ENCODE measurements at places on chromosomes 11 and 22.

- DNase-seq: peak; percentile 70
These were observed 6.5 kb downstream of the ARSA start for GRCh38 chr22:50621356-50621880.

DNA sequence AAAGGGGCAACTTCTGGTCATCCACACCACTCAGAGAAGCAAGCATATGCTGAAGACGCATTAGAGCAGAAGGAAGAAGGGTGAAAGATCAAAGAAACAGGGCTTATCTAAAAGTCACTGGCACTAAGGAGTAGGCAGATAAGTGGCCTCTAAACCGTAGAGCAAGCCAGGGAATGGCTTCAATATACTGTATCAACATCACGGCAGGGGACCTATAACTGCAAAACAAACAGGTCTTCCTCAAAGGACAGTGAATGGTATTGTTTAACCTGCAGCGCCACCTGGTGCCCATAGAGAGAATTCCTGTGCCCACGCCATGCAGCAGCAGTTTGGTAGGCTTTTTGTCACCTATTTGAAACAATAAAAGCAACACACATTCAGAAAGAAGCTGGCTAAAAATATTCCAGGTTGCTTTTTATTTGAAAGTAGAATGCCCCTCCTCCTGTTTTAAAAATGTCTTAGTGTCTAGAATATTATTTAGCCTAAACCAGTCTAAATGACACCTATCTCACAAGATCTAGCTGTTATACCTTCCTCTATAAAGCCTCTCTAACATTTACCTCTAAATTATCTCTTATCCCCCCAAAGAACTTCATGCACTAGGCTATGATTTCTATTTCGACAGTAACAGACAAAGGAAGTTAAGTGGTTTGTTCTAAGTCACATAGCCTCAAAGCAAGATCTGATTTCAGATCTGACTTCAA is 21.8 kb downstream of the SNX19 start:
- DNase-seq: peak; percentile 67

DNA sequence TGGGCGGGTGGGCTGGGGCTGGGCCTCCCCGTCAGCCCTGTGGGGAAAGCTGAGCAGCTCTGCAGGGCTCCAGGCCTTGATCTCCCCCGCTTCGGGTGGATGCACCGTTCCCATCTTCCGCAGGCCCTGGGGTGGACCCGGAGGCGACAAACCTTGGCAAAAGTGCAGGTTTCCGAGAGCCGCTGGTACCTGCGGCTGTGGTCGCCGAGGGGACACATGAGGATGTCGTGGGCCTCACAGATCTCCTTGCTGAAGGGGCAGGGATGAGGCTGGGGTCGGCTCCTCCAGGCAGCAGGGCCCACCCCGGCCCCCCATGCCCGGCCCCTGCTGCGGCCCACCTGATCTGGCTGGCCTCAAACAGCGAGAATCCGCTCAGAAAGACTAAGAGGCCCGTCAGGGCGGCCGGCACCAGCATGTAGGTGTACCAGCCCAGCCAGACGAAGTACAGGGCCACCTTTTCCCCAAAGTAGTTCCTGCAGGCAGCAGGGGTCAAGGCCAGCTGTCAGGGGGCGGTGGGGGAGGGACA is 11.8 kb downstream of the ANO9 start:
- no peak for DNase-seq

- no peak for DNase-seq
These were observed 19.8 kb upstream of the TIMP3 start for GRCh38 chr22:32781695-32782094.

DNA sequence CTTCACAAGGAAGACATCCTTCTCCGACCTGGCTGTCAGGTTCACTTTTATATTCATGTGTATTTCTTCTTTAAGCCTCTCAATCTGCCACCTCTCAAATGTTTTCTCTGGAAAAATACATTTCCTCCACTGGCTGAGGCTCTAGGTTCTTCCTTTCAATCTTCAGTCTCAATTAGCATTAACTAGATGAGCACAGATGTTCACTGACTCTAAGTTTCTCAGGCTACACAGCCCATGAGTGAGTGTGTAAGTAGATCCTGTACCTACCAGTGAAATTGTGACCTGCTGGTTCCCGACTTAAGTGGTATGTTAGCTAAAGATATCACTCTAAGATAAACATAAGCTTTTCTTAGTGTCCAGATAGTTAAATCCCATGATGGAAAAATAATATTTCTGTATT is 206.9 kb downstream of the ADAMTS15 start:
- DNase-seq: no peak

- DNase-seq: no peak
These were observed 23.8 kb downstream of the CD44 start for GRCh38 chr11:35162745-35163144.

GRCh38 chr22:30265823-30266444 is 717 bp downstream of the OSM start:
- DNase-seq: peak; percentile 90

DNA sequence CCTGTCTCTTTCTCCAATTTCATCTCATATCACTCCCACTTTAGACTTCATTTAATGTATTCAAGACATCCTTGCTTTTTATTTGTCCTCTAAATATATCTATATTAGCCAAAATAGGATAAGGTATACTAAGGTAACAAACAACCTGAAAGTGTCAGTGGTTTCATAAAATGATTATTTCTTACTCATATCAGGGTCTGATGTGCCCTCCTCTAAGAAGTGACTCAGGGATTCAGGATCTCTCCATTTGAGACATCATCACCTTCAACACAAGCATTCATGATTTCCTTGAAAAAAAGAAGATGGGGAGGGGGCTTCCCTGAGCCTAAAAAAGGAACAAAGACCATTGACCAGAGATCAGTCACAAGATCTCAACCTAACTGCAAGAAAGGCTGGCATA is 131.4 kb upstream of the POU2AF2 start:
- no peak for DNase-seq

DNA sequence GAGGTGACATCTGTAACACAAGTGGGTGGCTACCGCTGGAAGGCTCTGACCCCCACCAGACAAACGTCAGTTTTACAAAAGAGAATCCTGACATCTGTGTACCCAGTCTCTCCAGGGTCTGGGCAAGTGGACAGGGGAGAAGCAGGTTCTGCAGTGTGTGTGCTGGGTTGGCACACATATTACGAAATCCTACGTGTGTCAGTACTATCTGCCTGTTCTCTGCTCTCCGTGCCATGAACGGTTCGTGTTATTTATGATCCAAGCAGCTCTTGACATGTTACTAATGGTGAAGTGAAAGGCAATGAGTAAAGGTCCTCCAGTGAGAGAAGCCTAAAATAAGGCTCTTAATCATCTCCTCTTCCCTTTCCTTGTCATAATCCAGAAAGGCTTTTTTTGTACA is 201.5 kb upstream of the MTMR2 start:
- DNase-seq: no peak

DNA sequence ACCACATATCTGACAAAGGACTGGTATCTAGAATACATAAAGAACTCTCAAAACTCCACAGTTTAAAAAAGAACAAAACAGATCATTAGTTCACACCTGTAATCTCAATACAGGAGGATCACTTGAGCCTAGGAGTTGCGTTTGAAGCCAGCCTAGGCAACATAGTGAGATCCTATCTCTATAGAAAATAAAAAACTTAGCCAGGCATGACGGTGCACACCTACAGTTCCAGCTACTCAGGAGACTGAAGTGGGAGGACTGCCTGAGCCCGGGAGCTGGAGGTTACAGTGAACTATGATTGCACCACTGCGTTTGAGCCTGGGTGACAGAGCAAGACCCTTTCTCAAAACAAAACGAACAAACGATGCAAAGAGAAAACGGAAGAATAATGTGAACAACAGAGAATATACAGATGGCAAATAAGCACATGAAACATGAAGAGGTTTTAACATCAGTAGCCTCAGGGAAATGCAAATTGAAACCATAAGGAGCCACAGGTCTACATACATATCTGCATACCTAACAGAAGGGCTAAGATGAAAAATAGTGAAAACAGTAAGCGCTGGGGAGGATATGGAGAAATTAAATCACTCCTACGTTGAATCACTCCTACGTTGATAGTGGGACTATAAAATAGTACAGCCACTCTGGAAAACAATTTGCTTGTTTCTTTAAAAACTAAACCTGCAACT is 70.7 kb downstream of the DGCR2 start:
- DNase-seq: no peak

DNA sequence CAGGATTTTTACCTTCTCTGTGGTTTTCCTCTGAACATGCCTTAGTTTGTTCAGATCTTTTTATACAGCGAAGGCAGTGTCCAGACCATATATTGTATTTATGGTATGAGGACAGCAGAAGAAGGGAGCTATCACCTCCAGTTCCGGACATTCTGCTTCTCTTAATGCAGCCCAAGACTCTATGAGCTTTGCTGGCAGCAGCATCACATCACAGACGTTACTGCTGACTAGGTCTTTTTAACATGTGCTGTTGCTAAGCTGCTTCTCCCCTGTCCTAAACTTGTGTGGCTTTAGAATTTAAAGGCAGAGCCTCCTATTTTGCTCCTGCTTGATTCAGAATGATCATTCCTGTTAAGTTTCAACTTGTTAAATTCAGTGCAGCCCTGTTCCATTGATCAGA is 13.4 kb downstream of the MICAL2 start:
- DNase-seq: no peak

- DNase-seq: peak; percentile 59
These were observed at the start of gene MAPK8IP1 for GRCh38 chr11:45885274-45885920. MAPK8IP1 (plus strand) TSS chr11:45885651; CDS start chr11:45885821, 170 bp downstream.

GRCh38 chr11:1102221-1102971 is 27.7 kb downstream of the MUC2 start:
- no peak for DNase-seq

DNA sequence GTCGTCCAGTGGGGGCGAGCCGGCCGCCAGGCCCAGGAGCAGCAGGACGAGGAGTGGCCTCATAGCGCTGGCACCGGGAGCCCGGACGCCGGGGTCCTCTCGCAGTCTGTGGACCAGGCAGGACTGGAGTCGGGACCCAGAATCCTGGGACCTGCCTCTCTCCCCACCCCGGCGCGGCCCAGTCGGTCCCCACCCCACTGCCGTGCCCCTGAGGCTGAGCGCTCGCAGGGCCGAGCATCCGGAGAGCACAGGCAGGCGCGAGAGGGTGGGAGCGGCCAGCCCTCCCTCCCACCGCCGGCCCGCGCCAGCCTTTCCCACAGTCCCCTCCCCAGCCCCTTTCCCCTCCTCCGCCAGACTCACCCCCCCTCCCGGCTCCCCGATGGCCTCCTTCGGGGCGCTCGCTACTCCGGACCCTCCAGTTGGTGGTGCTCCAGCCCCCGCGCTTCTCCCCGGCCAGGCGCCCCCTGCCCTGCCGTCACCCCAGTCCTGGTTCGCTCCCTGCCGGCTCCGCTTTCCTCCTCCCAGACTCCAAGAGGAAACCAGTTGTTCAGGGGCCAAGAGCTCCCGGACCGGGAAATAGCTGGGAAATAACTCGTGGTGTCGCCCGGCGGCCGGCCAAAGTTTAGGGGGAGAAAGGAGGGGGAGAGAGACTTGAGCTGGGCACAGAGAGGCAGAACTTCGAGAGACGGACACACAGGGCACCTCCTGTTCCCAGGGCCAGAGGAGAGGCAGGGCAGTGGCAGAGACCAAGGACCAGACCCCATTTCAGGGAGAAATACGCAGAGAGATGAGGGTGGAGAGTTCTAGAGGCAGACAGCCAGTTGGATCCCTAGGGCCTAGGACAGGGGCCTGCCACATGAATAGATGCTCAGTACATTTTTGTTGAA is at the start of gene C1QTNF5:
Gene C1QTNF5 (minus strand): TSS at position 549 of the 887 bp plus-strand sequence. CDS start 486 bp downstream, at position 63.
- no peak for DNase-seq

- DNase-seq: no peak
These were observed 20.6 kb downstream of the IGHMBP2 start for GRCh38 chr11:68924073-68924925.

GRCh38 chr11:19845626-19846025 is 133.0 kb downstream of the NAV2 start:
- DNase-seq: no peak

- peak; percentile 84 for DNase-seq
These were observed 29.2 kb upstream of the XBP1 start for GRCh38 chr22:28829358-28830181.

DNA sequence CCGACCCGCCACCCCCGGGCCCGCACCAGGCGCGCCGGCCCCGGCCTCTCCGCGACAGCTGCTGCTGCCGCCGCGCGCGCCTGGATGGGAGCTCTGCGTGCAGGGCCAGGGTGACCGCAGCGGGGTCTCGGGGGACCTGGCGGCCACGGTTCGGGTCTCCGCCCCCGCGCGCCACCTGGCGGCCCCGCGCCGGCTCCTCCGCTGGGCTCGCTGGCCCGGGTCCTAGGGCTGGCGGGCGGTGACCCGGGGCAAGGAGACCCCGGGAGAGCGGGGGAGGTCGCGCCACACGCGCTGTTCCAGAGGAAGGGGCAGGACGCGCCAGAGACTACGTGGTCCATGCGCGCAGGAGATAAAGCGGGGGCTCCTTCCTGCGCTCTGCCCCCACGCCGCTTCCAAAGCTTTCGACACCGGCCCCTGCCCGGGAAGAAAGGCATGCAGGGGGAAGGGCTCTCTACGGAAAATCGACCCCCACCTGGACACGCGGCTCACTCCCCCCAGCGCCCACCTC is 562 bp downstream of the SHANK2 start:
- peak; percentile 8 for DNase-seq

- DNase-seq: peak; percentile 62
These were observed 4.7 kb upstream of the KDELR3 start for GRCh38 chr22:38462960-38463784.

GRCh38 chr22:37979782-37980181 is 4.6 kb downstream of the SOX10 start:
- no peak for DNase-seq

DNA sequence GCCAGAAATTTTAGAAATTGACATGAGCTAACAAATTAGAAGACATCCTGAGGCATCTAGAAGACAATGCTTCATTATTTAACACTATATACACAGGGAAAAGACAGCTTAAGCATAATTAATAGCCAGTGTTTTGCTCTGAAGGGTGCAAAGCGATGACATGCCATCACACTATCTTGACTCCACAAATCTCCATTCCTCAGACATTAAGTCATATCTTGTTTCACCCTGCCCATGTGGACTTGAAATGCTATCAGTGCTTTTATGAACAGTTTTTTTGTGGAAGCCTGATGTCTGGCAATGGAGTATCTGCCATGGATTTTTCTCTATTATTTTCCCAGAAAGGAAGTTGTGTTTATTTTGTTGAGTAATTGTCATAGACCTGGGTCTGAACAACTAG is 2.3 kb downstream of the CARD18 start:
- DNase-seq: no peak

GRCh38 chr11:117385906-117386305 is 58.3 kb downstream of the CEP164 start:
- DNase-seq: no peak

DNA sequence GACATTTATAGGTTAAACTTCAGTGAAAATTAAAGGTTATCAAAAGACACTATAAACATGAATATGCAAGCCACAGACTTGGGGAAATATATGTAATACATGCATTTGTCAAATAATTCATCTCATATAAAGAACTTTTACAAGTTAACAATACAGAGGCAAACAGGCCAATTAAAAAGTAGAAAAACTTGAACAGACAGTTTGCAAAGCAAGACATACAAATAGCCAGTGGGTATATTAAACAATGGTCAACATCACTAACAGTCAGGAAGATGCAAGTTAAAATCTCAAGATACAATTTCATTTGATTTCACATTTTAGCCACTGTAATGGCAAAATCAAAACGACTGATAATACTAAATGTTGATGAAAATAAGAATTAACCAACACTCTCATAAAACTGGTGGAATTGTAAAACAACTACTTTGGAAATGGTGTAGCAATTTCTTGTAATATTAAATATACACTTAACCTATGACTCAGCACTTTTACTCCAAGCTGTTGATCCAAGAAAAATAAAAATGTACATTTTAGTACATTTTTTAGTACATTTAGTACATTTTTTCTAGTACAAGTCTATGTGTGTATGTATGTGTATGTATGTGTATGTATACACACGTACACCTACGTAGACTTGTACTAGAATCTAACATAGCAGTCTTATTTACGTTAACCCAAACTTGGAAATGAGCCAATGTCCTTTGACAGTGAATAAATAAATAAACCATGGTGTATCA is 62.8 kb downstream of the LRRC74B start:
- no peak for DNase-seq
